Effector CD4-positive, alpha-beta T cell (primary cell): ENCODE measurements at places on chromosomes 2 and 18.

DNA sequence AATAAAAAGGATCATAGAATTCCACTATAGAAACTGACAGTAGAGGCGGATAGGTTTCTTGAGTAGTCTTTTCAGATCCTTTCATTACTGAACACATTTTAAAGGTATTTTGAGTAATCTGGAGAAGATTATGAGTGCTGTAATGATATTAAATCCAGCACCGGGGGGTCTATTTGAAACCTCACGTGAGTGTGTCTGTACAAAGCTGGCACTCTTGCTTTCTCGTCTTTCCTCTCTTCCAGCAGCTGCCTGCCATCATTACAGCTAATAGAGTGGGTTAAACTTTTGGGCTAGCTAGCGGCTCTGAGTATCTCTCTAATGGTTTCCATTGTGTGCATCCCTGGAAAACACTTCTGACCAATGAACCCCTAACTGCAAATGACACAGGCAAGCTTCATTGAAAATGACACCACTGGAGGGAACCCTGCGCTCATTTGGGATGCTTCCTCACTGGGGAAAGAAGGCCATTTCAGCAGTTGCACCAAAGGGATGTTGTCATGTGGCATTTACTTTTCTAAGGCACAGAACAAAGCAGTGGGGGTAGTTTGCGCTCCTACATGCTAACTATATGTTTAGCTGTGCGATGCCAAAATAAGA, 101.0 kb downstream of the HRH4 start:
- DNase-seq, result no peak

DNA sequence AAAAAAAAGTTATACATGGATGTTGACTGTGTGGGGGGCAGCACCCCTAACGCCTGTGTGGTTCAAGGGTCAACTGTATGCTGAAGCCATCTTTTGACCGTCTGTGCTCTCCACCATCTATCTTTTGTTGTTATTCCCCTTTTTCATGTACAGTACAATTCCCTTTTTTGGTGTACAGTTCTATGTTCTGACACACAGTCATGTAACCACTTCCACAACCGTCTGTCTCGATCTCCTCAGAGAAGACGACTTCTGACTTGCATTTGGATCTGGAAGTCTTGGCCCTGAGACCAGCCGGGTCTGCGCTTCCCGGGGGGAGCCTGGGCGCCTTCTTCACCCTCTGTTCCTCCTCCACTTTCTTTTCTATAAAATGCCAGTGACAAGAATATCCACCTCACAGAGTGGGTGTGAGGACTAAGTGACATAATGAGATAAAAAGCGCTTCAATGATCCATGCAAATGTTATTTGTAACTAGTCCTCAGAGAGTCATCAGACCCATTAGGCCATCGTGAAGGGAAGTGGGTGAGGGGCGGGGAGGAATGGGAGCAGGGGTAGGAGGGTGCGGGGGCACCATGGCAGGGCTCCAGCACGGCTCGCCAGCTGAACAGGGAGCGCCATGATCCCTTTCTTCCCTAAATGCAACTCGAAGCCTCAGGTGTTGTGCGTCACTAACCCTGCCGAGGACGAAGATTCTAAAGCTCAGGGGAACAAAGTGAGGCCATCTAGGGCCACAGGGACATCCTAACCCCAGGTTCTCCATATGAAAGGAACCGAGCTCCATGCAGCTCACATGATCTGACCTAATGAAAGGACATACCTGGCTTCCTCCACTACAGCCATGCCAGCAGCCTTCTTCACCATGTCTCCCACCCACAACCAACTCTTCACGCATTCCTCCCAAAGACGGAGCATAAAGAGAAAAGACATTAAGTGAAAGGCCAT, 16.6 kb downstream of the ADCY3 start:
- no peak for DNase-seq

GRCh38 chr2:241720560-241720959, 13.9 kb upstream of the D2HGDH start:
- DNase-seq, result no peak

DNA sequence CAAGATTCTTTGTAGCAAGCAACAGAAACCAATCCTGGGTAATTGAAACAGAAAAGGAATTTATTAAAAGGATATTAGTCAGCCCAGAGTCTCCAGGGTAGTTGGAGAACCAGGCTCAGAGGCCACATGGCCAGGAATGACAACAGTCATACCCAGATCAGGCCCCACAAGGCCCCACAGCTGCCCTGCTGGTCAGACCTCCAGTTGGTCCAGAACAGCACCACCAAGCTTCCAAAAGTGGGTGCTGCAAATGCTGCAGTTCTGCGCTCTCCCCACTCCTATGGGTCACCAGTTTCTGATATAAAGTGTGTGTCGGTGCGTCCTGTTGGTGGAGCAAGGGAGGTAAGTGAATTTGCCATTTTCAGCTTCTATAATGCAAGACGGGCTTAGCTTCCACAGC, 29.9 kb downstream of the KLHL29 start:
- no peak for DNase-seq

DNA sequence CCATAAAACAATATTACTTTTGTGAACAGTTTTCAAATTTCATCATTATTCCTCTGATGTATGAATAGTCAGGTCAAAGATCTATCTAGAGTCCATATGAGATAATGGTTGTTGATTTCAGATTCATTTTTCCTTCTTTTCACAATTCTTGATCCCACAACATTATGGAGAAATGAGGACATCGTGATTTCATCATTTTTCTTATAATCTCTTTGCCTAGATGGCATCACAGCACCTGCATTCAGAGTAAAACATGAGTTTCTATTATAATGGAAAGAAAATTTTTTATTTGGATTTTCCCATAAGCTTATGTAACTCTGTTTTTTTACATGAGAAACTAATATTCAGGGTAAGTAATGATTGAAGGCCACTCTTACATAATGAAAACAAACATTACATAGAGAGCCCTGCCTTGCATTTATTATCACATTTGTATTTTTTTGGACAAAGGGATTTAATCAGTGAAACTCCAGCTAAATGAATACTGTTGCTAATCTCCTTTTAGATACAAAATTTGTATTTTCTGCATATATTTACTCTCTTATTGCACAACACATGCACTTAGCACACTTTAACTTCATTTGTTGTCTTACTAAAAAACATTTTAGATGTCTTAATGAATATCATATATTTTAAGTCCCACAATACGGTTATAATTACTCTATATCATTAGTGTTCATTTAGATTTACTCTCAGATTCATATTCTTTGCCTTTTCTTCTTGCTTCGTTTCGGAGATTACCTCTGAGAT, 188.4 kb upstream of the KYNU start:
- no peak for DNase-seq

- DNase-seq, result no peak
Observed at GRCh38 chr2:146893500-146894041, 951.3 kb upstream of the ACVR2A start.

GRCh38 chr2:101348883-101349282, 38.4 kb downstream of the CREG2 start:
- no peak for DNase-seq

GRCh38 chr2:128069769-128070168, 21.2 kb upstream of the UGGT1 start:
- DNase-seq, result no peak

DNA sequence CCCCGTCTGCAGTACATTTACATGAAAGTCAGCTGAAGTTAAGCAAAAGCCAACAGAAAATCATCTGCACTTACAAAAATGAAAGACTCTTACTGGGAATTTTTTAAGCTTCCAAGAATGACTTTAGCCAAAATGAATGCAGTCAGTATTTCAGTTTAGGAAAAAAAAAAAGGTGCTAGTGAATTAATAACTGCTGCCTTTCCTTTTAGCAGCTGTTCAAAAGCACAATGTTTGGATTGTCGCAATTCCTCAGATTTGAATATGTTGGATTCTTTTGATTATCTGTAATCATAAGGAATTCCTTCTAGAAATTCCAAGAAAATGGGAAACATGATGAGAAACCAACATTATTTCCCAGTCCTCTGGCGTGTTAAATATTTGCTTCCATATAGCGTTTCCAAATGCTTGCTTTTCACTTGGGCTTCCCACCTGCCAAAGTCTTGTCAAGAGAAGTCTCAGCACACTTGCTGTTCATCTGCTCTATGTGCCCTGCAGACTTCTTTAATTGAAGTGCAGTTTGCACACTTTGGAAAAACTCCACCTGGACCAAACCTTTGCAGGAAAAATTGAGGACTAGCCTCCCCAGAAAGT, 653.0 kb upstream of the SLC39A10 start:
- DNase-seq, result no peak

DNA sequence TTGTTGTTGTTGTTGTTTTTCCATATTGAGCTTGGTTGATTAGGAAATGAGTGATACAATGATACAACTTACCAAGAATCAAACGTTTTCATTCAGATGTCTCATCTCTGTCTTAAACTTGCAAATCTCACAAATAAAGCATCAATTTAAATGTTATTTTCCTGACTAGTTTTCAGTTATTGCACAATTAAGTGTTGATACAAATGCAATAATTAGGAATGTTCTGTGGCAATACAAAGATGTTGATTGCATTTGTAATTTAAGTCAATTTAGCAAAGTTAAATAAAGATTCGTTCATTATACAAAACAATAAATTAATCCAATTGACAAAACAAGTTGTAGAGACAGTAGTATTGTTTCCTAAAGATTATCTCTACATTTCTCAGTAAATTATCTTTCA, 392.3 kb upstream of the ZNF804A start:
- no peak for DNase-seq

DNA sequence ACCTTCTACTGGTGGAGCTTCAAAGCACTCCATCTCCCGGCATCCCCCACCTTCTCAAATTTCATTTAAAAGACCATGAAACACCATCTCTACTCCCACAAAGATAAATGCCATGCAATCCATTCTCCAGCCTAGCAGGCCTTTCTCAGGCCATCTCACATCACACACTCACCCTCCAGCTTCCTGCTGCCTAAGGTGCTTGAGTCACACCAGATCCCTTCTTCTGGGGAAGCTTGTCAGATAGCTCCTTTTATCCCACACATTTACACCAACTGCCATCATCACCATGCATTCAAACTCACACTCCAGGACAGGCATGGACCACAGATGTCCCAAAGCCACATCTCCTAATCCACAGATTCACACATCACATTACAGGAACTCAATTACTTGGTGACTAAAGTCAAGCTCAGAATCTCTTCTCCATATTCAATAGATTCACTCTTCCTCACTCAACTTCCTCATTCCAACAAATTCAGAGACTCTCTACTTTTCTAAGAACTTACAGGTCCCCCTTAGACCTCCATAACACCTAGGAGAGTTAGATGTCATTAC, 292.5 kb downstream of the TNS1 start:
- no peak for DNase-seq

DNA sequence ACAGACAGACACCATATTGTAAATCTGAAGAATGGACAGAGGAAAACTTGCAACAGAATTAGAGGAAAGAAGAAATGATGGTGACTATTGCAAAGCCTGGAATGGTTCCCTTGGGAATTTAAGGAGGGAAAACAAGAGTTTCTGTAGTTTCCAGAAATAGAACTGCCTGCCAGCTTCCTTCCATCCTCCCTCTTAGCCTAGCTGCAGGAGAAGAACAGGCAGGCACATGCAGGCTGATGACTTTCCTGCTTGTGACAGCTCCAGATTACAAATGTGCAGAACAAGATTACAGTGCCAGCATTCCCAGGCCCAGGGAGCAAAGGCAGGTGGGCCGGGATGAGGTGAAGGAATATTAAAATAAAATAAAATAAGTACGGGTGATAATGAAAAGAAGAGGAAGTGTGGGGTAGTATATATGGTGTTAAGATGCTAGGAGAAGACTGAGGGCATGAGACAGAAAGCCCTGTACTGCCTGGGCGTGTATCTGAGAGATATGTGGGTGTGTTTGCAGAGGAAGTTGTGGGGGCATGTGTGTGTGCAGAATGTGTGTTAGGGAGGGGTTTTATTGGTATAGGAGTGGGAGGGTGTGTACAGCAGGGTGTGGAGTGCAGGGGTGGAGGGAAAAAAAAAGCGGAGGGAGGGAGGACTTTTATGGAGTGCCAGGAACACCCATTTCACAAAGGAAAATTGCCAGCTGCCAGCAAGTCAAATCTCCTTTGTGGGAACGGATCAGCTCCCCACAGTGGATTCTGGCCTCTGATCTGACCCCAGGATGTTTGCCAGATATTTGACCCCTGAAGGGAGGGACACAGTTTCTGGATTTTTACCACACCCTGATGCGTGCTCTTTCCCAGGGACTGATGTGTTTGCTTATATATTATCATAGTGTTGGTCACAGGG, 43.9 kb upstream of the NEMP2 start:
- DNase-seq, result no peak

DNA sequence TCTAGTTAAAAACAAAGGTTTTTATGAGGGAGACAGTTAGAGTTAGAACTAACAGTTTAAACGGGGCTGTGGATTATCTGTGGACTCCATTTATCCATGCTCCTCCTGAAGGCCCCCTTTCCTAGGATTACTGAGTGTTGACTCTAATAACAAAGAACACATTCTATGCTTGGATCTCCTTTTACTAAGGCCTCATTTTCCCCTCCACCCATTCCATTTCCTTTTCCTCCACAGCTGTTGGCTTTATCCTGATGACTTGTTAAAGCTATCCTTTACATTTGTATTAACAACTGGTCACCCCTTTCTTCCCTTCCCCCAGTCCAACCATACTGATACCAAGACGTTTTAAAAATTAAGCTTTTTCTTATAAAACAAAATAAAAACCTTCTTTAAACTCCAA, 220.6 kb downstream of the SRBD1 start:
- DNase-seq, result no peak

- DNase-seq, result no peak
Observed at GRCh38 chr2:21007129-21008013, 36.5 kb downstream of the APOB start.

GRCh38 chr2:217993817-217994463, 8.9 kb downstream of the TNS1 start:
- DNase-seq, result peak; percentile 14

- DNase-seq, result no peak
Observed at GRCh38 chr2:54867457-54867856, 144.0 kb downstream of the EML6 start.

DNA sequence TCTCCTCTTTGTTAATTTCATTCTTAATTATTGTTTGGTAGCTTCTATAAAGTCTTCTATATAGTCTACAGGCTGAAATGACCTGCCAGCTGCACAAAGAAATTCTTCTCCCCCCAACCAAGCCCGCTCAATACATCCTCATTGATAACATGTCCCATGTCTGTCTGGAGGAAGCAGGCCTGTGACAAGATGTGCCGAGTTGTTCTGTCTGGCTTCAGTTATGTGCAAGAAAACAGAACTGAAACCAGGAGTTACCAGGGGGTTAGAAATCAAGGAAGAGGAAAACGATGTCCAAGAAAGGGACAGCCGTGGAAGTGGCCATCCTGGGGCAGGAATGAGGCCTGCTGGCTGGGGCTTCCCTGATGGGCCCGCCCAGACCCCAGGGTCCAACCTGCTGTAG, 57.6 kb downstream of the MTCL1 start:
- no peak for DNase-seq

GRCh38 chr2:177338177-177338721, 54.3 kb upstream of the AGPS start:
- no peak for DNase-seq

- no peak for DNase-seq
Observed at GRCh38 chr2:62971936-62972335, 78.7 kb upstream of the OTX1 start.

DNA sequence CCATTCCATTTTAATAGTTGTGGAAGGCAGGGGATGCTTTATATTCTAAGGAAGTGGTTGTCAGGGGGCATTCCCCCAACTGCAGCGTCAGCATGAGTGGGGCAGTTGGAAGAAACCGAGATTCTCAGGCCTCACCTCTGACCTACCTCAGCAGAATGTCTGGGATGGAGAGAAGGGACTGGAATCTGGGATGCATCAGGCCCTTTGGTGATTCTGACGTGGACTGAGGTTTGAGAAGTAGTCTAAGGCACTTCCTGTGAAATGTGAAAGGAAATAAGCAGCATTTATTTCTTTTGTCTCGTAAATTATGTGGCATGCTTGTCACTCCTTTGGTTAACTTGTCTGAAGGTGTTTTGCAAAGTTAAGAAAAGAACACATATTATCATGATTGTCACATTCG, 540.7 kb upstream of the NETO1 start:
- no peak for DNase-seq
